ENCODE measurements at places on chromosomes 7 and 10.
A peak's percentile ranks its signal among the peaks of the same experiment; 100 is the strongest.

GRCh38 chr10:59177836-59178235, 1.4 kb downstream of the PHYHIPL start:
- no peak for DNase-seq

DNA sequence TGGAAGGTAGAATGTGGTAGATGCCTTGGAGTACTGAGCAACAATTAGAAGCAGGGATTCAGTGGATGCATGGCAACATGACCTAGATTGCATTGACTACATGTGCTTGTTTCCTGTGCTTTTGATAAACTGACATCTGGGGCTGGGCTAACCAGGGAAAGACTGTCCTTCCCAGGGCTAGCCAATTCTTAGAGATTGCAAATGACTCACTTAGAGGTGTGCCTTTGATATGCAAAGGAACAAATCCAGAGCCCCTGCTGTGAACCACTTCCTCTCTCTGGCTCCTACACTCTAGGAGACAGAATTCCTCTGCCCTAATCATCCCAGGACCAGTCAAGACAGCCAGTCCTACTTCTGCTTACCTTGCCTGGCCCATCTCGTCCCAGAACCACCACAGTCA, 651.5 kb downstream of the LRMDA start:
- DNase-seq = no peak

- DNase-seq = no peak
Observed at GRCh38 chr7:143272871-143273270, 9.6 kb downstream of the GSTK1 start.

DNA sequence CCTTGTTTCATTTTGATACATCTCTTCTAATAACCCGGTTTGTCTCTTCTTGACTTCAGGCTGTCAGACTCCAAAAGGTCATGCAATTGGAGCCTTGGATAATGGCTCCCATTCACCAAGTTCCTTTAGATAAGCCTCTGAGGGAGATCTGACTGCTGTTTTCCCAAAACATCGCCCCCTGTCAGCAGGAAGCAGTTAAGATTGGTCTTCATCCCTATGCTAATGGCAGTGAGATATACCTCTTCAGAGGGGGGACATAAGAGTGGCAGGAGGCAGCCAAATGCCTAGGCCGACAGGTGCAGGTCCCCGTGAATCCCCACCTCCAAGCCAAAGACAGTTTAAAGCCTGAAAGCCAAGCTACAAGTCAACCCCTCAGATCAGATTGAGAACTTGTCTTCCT, 144.6 kb downstream of the WDR11 start:
- DNase-seq = no peak

DNA sequence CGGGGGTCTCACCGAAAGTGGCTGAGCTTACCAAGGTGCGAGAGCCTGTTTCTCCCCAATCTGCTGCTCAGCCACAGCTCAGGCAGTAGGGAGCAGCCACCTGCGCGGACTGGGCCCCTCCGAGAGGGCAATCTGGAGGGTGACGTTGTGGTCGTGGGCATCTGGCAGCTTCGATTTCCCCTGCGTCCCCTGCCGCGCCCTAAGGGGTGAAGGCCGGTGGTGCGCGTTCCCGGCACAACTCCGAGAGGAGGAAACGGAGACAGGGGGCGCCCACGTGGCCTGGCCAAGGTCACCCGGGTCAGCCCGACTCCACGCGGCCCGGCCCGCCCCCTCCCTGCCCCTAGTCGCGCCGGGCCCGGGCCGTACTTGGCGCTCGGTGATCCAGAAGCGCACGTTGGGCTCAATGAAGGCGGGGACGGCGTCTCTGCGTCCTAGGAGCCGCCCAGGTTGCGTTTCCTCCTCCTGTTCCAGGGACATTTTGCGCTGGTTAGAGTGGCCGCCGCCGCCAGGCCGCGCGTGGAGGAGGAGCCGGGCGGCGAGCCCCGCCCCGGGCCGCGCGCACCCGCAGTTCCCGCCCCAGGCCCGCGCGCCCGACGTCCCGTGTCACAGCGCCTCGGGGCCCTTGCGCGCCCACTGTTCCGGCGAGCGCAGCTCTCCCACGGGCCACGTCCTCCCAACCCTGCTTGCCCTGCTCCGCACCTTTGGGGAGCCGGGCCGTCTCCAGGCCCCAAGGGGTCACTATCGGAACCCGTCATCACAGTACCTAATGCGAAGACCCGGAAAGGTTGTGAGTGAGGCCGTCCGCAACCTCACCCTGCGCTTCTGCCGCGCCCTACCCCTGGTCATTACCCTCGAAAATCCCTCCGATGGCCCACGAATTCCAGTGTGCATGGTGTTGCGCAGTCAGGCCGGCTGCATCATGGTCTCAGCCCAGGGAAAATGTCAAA, at the start of gene SFXN4:
TSS of gene SFXN4 (minus strand) at position 544 of the 947 bp plus-strand sequence. CDS start at position 477, 67 bp downstream.
- peak; percentile 69 for DNase-seq

GRCh38 chr7:42674541-42674940, 237.3 kb downstream of the C7orf25 start:
- DNase-seq = no peak
